ENCODE measurements at places on chromosomes 1 and 21.

GRCh38 chr1:40926441-40926840 lies 53.1 kb upstream of the CTPS1 start:
- no peak for DNase-seq

GRCh38 chr1:179938752-179939151 lies 15.9 kb upstream of the CEP350 start:
- DNase-seq, result no peak

DNA sequence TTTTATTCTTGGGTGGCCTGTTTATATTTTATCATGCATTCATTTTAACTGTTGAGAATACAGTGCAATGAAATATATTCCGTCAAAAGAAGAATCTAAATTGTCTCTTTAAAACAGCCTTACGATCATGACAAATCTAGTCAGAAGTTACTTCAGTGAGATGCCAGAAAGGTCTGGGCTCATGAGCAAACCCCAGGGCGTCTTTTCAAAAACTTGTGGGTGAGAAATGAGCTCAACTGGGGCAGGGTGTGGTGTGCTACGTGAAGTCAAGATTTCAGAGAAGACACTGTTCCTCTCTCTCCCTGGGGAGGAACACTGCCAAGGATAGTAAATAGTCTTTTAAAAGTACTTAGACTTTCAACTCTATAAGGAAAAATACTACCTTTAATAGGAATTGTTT lies 13.4 kb upstream of the UAP1 start:
- peak; percentile 2 for DNase-seq

GRCh38 chr1:2961081-2961480 lies 60.2 kb upstream of the ACTRT2 start:
- no peak for DNase-seq

- DNase-seq, result peak; percentile 30
Measured at GRCh38 chr1:207070811-207071210, 17.7 kb downstream of the PFKFB2 start.

GRCh38 chr1:245579881-245580280 lies 425.1 kb downstream of the KIF26B start:
- DNase-seq, result no peak

DNA sequence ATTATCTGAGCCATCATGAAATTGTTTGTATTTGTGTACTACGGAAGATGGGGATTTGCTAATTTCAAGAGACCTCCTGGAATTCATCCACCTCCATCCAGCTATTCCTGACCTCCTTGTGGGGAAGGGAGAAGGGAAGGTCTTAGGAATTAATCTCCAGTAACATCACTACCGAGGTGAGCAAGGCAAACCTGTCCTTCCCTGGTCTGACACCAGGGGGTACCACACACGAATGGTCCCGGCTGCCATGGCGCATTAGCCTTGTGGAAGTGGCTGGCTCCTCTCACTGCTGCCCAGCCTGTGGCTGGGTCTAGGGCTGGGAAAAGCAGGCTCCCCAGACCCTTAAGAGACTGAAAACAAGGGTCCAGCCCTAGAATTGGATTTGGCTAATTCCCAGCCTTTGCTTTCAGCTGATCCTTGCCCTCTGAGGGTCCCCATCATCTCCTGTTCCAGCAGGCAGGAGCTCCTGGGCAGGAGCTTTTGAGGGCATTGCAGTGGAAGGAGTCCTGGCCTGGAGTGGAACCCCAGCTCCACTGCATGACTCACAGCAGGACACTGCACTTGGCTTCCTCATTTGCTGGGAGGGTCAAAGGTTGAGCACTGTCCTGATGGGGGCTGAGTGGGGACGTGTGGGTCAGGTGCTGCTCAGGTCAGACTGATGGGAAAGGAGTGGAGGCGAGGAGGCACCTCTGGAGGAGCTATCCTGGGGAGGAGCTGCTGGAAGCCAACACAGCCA lies 34.8 kb downstream of the RIMS3 start:
- DNase-seq, result peak; percentile 66

DNA sequence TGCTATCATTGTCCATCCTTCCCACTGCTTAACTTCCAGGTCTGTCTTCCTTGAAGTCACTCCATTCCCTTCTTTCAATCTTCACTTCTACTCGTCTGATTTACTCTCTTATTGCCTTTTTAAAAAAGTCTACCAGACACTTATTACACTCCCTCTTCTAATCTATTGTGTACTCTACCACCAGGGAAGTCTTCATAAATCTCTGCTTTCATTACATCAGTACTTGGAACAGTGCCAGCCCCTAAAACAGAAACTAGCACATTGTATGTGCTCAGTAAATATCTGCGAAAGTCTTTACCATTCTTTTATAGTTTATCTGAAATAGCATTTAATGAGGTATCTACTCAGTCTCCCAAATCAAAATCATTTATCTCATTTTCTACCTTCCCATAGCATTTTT lies 236.4 kb downstream of the USH2A start:
- no peak for DNase-seq

DNA sequence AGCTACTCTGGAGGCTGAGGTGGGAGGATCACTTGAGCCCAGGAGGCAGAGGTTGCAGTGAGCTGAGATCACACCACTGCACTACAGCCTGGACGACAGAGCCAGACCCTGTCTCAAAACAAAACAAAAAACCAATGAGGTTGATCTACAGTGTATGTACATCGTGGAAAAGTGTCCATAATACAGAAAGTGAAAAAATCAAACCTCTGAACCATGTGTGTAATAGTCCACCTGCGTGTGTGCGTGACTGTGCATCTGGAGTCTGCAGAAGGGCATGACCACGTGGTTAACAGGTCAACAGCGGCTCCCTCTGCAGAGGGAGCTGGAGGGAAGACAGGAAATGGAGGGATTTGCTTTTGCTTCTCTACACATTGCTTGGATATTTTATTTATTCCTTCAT lies 32.4 kb upstream of the ENO1 start:
- peak; percentile 4 for DNase-seq

DNA sequence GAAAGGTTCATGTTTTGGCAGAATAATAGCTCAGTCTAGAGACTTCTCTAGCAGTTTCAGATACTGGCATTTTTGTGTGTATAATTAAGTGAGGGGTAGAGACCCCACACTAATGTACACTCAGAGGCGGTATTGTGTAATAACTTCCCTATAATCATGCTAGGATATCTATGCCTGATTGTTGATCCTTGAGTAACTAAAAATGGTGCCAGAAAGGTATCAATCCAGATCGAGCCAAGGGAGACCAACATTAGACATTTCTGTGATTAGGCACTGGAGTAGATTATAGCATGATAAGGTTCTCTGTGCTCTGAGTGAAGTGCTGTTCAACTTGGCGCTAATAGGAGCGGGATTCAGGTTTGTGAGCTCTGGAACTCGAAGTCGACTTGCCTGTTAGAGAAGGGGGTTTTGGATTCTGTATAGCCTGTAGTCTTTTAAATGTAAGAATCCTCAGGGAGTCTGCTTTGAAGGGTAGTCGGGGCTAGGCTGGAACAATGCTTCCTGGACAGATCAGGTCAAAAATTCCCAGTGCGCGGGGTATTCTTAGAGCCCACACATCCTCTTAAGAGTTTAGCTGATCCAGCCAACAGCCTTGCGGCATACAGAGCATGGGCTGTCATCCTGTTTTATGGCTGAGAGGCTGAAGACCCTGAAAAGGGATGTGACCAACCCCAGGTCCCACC lies 24.2 kb downstream of the MAN1C1 start:
- no peak for DNase-seq

- DNase-seq, result no peak
Measured at GRCh38 chr1:116412898-116413297, 39.9 kb downstream of the ATP1A1 start.

- DNase-seq, result peak; percentile 65
Measured at GRCh38 chr1:20717452-20718342, at the start of gene KIF17. KIF17 (minus strand) TSS chr1:20718007; CDS start chr1:20717706, 301 bp downstream.

DNA sequence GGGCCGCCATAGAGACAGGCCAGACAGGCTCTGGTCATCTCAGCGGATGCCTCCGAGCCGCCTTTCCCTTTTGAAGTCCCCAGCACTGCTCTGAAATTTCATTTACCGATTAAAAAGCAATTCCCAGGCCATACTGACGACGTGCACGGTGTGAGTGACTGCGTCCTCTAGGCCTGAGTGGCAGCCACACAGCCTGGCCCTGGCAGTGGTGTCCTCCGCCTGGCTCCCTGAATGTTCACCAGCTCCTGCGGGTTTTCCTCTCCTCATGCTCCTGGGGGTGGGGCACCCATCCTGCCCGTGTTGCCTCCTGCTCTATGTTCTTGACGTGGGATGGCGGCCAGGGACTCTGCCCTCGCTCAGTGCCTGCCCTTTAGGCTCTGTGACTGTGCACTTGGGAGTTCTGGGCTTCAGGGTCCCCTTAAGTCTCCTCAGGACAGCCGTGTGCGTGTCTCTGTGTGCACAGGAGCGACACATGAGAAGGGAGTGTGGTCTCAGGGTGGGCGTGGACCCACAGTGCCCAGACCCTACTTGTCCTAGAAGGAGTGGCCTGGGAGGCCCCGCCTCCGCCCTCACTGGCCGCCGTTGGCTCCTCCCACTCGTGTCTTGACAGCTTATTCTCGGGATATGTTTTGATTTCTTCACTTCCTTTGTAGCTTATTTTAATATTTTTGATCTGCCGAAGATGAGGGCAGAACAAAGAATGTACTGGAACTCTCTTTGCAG lies 3.6 kb downstream of the SKI start:
- DNase-seq, result no peak

GRCh38 chr1:17437580-17438317 lies 1.7 kb downstream of the RCC2 start:
- DNase-seq, result peak; percentile 68

DNA sequence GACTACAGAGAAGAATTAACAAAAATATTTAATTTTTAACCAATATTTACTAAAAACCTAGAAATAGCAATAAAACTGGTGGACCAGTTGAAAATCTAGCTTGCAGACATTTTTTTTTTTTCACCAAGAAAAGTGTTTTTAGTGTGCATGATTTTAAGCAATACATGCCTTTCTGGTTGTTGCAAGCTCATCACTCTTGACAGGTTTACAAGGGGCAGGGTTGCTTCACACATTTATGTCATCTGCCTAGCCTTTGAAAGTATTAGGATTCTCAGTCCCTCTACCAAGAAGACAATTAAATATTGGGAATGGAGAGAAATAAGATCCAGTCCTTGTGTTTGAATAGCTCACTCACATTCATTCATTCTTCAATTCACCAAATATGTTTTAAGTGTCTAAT lies 53.8 kb upstream of the LYPLAL1 start:
- DNase-seq, result no peak

DNA sequence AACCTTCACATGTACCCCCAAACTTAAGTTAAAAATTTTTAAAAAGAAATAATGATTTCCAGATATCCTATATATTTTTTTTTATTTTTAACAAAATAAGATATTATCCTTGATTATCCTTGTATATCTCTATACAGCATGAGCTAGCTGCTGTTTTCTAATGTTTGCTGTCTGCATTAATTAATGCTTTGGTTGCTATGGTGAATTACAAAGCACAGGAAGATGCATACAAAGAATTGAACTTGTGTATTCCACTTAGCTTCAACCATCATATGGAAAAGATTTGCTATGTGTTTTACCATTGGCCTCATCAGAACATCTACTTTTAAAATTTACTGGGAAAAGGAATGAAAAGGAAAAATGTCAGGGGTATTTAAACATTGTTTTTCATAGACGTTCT lies 35.4 kb downstream of the VPS45 start:
- no peak for DNase-seq

DNA sequence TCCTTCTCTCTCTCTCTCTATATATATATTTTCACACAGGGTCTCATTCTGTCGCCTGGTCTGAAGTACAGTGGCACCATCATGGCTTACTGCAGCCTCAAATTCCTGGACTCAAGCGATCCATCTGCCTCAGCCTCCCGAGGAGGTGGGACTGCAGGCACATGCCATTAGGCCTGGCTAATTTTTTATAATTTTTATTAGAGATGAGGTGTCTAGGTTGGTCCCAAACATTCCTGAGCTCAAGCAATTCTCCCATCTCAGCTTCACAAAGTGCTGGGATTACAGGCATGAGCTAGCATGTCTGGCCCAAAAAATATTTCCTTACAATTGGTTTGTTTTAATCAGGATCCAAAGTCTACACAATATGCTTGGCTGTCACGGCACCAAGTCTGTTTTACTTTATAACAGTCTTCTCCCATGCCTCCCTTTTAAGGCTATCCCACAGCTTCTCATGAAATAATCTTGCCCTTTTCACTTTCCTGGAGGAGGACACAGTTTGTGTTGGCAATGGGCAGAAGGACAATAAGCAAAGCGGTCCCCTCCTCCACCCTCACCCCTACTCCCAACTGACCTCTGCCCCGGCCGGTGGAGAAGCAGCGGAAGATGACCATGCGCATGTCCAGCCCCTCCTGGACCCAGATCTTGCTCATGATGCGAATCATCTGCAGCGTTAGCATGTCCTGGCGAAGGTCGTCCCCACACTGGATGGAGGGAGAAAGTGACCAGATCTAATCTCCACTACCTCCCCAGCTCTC lies 28.2 kb upstream of the PPP1R15B start:
- no peak for DNase-seq

GRCh38 chr1:185495898-185496297 lies 178.9 kb upstream of the IVNS1ABP start:
- DNase-seq, result no peak

DNA sequence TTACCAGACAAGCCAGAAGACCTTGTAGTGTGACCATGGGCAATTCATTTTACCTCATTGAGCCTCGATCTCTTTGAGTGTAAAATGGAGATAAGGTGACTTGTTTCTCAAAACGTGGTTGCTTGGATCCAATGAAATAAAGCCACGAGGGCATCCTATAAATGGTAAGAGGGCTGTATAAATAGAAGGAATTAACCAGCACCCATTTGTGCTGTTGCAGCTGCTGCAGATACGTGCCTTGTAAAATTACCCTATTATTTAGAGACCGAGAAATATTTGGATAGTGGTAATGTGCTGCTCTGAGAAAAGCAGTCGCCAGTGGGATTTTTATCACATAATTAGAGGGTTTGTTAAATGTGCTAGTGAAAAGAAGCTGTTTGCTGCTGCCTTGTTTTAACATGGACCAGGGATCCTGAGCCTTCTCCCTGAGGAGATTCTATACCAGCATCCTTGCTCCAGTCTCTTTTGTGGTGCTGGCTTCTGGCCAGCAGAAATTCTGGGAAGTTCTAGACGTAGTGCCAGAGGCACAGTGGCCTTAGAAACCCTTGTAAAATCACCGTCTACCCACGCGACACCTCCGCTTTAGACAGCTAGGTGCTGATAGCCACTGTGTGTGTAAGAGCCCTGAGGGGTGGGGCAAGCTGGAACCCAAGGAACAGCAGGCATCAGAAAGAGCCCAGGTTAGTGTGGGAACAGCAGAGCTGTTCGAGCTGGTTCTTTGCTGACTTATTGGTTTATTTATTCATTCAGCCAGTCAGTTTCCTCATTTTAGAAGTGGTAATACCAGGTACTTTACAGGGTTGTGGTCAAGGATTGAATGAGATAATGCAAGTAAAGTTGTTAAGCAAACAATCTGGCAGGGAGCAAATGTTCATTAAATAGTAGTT lies 137.5 kb downstream of the NOS1AP start:
- DNase-seq, result no peak

- DNase-seq, result no peak
Measured at GRCh38 chr1:43956234-43956633, 9.5 kb downstream of the IPO13 start.

DNA sequence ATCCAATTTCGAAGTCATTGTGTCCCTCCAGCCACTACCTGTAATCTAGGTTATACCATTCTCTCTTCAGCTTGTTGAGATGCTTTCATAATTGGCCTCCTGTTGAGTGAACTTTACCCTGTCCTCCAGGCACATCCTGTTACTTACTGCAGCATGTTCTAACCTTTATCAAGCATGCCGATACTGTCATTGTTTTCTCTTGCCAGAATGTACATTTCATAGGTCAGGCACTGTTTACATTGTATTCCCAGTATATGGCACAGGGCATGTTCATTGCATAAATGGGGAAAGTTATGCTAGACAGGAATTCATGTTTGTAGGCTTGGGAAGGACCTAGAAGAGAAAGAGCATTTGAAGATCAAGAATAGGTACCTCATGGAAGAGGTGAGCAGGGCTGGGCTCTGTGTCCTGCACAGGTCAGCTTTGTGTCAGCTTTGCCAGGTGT lies 10.2 kb downstream of the CXADR start:
- no peak for DNase-seq

All from GM12865 (cell line).